WTC11 (cell line): ENCODE measurements at places on chromosomes 12 and 14.

DNA sequence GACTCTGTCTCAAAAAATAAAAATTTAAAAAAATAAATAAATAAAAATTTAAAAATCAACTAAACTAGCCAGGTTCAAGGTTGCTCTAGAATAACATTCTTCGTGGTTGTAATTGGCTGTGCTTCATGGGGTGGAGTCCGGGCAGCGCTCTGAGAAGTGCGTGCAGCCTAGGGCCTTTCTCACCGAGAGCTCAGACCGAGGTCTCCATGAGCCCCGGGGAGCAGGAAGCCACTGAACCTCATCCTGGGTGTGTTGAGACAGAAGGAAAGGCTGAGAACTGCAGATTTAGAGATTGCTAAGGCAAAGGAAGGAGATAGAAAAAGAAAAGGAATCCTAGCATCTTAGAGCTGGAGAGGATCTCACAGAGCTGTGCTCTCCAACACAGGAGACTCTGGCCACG lies 14.7 kb downstream of the P2RX4 start:
- no peak for DNase-seq

DNA sequence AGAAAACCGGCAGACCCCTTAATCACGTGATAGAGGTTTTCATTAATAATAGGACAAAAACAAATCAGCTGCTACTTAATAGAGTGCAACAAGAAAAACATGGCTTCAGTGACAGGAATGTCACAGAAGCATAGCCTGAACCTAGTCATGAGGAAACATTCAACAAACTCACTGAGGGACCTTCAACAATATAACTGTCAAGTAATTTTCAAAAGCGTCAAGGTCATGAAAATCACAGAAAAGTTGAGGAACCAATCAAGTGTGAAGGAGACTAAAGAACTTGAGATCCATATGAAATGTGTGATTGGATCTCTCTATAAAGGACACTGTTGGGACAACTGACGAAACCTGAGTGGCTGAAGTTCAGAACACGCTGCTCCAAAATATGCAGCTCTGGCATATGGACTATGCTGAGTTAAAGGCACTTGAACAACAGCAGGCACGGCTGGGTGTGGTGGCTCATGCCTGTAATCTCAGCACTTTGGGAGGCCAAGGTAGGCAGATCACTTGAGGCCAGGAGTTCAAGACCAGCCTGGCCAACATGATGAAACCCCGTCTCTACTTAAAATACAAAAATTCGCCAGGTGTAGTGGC lies 16.3 kb downstream of the NDUFA12 start:
- no peak for DNase-seq

- DNase-seq, result no peak
These were observed 10.8 kb upstream of the GPRC5A start for GRCh38 chr12:12880537-12880936.

GRCh38 chr12:53688134-53688533 lies 12.3 kb upstream of the ATP5MC2 start:
- no peak for DNase-seq

- no peak for DNase-seq
These were observed 52.8 kb downstream of the ATP2B1 start for GRCh38 chr12:89655841-89656240.
